ENCODE measurements at places on chromosomes 2 and 18. TPM values are rescaled to one million over a fixed set of nuclear protein-coding genes. Genes with fewer than 3 reads are reported as not detected.

The CRACDL gene
- 0.85 TPM for polyA plus RNA-seq

The PRADC1 gene
- polyA plus RNA-seq, result 36.5 TPM

The SCG2 gene
- polyA plus RNA-seq, result 30.5 TPM

The TNS1 gene
- polyA plus RNA-seq, result 1.5 TPM

The SLC8A1 gene
- 18.7 TPM for polyA plus RNA-seq

The WNT10A gene
- polyA plus RNA-seq, result 0.20 TPM

The MYO7B gene
- 0.16 TPM for polyA plus RNA-seq

The NEU2 gene
- polyA plus RNA-seq, result not detected

The C2orf78 gene
- not detected for polyA plus RNA-seq

The MATN3 gene
- 0.60 TPM for polyA plus RNA-seq

The ZAP70 gene
- polyA plus RNA-seq, result not detected

The DOK6 gene
- polyA plus RNA-seq, result 7.4 TPM
